Astrocyte of the cerebellum (primary cell): ENCODE measurements at places on chromosomes 16 and 17.

- peak; percentile 95 for DNase-seq
Measured at GRCh38 chr17:76709077-76709950, 1.5 kb downstream of the MXRA7 start.

GRCh38 chr17:42276609-42277341 lies 584 bp upstream of the STAT5B start:
- peak; percentile 74 for DNase-seq

DNA sequence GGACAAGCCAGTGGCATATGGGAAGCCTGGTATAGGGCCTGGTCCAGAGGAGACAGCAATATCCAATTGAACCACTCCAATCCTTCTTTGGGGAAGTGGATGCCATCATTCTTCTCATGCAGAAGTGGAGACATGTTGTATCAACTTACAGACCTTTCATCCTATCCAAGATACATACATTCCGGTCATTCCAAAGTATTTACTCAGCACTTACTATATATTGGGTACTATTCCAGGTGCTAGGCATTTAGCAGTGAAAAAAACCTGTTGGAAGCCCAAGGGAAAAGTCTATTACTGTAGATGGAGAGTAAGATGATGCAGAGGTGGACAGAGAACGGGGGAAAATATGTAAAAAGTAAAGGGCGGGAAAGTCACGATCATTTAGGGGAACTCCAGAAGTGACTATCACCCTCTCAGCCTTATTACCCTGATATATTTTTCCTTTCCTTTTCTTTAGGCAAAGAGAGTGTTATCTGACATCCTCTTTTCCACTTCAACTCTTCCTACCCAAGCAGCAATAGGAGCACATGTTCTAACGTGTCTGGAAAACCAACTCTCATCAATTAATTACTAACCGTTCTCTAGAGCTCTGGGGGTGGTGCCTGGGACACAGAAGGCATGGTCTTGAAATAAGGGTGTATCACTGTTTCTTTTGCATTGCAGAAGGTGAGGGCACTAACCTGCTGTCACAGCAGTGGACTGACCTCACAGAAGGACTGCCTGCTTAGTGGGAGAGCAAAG lies 210.1 kb upstream of the MAF start:
- DNase-seq, result no peak

DNA sequence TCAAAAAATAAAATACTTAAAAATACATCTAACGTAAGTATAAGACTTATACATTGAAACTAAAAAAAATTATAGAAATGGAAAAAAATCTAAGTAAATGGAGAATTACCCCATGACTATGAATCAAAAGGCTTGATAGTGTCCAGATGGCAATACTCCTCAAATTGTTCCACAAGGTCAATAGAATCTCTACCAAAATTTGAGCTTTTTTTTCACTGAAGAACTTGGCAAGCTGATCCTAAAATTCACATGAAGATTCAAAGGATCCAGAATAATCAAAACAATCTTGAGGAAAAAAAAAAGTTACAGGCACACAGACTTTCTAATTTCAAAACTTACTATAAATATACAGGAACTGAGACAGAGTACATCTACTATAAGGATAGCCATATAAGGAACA lies 448.4 kb upstream of the CDH11 start:
- no peak for DNase-seq

DNA sequence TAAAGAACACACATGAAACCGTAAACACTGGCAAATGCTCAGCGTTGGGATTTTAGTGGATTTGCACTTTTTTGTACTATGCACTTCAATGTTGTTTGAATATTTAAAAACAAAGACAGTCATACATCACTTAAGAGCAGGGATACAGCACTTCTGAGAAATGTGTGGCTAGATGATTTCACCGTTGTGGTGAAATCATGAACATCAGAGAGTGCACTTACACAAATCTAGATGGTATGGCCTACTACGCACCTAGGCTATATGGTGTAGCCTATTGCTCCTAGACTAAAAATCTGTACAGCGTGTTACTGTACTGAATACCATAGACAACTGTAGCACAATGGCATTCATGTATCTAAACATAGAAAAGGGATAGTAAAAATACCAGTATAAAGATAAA lies 37.6 kb upstream of the CNEP1R1 start:
- no peak for DNase-seq

DNA sequence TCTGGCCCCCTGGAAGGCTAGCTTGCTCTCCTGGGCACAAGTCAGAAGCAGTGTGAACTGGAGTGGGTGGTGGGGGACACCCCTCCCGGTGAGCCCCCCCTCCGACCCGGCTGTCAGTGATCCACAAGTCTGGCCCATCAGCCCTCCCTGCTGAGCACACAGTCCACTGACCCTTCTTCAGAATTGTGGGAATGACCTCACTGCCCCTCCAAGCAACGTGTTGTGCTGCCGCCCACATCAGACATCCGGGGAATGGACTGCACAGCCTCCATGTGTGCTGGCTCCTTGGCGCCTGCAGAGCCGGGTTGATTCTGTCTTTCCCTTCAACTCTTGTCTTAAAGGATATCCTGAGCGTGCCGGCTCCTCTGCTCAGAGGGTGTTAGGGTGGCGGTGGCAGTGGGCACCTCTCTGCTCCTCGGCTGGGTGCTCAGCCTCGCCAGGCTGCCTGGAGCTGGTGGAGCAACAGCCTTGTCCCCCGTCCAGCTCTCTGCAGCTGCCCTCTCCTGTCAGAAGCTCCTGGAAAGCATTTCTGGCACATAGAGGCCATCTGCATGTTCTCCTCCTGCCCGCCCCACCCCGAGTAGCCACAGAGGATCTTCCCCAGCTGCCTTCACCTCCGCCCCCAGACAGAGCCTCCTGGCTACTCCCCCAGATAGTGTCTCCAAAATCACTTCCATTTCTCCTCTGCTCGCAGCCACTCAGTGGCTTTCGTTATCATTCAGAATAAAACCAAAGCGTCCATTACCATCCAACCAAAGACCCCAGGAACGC lies 19.8 kb downstream of the NPTX1 start:
- no peak for DNase-seq
